ENCODE measurements at places on chromosomes 5 and 9.

DNA sequence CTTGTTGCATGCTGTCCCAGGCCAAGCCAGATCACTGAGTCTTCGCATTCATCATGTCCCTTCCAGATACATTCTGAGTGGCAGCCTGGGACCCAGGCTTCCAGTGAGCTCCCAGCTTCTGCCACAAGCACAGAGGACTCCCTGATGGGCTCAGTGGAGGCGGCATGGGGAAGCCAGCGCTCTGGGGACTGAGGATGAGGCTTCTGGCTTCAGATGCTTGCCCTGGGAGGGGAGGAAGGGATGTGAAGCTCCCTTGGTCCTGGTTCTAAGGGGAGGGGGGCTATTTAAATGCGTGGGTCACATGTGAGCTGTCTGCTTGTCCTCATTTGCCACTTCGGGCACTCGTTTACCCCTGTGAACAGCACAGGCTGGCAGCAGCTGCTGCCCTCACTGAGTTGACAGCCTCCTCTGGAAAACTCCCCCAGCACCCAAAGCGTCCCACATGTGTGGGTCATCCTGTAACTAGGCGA lies 174.0 kb downstream of the NR3C1 start:
- no peaks in the 10 kb centered on the region for H3K36me3 ChIP-seq
- no peak overlapping the region for H3K4me3 ChIP-seq
- DNase-seq: no peak
- peaks cover 5% of the 10 kb centered on the region for H3K4me1 ChIP-seq
- no peak overlapping the region for H3K27ac ChIP-seq

GRCh38 chr9:13963005-13963653 lies 350.8 kb downstream of the NFIB start:
- H3K27ac ChIP-seq: no peak overlapping the region
- no peaks in the 10 kb centered on the region for H3K4me1 ChIP-seq
- no peak for DNase-seq
- no peak overlapping the region for H3K4me3 ChIP-seq
- H3K36me3 ChIP-seq: no peaks in the 10 kb centered on the region

DNA sequence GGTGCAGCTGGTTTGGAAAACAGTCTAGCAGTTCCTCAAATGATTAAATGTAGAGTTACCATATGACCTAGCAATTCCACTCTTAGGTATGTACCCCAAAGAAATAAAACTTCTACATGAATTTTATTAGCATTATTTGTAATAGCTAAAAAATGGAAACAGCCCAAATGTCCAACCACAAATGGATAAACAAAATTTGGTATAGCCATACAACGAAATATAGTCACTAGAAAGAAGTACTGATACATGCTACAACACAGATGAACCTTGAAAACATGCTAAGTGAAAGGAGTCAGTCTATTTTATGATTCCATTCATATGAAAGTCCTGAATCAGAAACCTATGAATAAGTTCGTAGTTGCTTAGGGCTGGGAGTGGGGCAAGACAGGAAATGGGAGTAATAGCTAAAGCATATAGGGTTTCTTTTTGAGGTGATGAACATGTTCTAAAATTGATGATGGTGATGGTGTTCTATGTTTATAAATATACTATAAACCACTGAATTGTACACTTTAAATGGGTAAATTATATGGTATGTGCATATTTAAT lies 6.3 kb downstream of the GDF9 start:
- no peak overlapping the region for H3K27ac ChIP-seq
- no peaks in the 10 kb centered on the region for H3K36me3 ChIP-seq
- H3K4me1 ChIP-seq: peaks cover 9% of the 10 kb centered on the region
- peaks cover 8% of the 10 kb centered on the region for H3K27me3 ChIP-seq
- DNase-seq: no peak
- no peak overlapping the region for H3K4me3 ChIP-seq

DNA sequence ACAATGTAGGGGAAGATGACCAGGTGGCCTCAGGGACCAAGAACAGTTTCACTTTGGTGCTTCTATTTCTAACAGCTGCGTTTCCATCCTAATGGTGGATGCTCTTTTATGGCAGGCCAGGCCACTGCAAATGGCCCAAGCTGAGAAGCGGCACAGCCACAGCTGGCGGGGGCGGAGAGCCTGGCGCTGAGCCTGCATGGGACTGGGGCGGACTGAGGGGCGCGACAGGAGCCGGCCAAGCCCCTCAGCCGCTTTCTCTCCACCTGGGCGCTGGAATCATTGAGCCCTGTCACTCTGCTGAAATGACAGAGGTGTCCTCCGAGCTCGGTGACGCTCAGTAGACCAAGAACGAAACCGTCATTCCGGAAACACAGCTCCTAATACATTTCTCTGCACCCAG lies 317.3 kb upstream of the PDE4D start:
- no peak overlapping the region for H3K4me3 ChIP-seq
- no peak overlapping the region for H3K27ac ChIP-seq
- no peak for DNase-seq
- H3K36me3 ChIP-seq: no peaks in the 10 kb centered on the region
- no peaks in the 10 kb centered on the region for H3K27me3 ChIP-seq
- H3K4me1 ChIP-seq: no peaks in the 10 kb centered on the region

DNA sequence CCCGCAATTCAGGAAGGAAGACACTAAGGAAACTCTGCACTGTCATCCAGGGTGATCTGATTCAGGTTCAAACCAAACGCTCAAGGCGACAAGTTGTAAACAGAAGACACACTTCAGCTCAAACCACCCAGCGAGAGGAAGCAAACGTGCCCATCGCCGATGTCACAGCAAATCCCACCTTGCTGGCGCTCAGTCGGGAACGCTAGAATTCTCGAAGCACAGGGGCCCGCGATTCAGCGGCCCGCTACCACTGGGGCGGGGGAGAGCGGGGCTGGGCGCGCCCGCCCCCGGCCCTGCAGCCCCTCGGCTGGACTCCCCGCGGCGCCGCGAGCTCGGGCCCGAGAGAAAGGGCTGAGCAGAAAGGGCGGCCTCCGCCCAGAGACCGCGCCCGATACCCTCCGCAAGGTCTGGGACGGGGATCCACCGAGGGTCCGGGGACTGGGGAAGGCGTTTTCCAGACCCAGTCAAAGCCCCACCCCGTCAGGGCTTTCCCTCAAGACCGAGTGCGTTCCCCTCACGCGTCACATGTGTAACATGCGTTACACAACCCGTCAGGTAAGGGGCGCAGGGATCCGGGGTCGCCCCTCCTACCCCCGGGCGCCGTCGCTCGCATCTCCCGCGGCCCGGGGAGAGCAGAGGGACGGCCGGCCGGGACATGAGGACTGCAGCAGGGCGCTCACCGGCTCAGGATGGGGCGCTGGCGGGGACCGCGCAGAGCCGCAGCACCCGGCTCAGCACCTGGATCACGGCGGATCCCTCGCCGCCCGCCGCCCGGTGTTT lies 469 bp downstream of the AGTPBP1 start:
- peaks cover 18% of the 10 kb centered on the region for H3K4me1 ChIP-seq
- H3K27me3 ChIP-seq: no peaks in the 10 kb centered on the region
- DNase-seq: peak; percentile 20
- H3K4me3 ChIP-seq: peak overlapping the region; percentile 64
- no peaks in the 10 kb centered on the region for H3K36me3 ChIP-seq

Measured in cardiac muscle cell (in vitro differentiated cells and primary cell).